ENCODE measurements at places on chromosomes 1 and 21.

DNA sequence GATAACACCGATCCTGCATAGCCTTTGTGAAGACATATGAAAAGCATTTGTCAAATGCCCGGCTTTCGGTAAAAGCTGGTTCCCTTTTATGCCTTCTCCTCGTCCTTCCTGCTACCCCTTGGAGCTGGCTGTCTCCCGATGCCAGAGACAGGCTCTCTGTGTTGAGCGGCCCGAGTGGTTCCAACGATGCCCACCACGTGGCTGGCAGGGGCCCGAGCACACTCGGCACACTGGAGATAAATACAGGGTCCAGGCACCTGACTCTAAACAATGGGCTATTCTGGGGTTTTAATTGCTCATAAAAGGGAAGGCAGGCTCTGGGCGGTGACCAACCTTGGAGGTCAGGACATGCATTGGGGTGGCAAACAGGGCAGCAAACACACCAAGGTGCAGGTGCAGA, 207.1 kb downstream of the HIVEP3 start:
- ATAC-seq, result no peak

DNA sequence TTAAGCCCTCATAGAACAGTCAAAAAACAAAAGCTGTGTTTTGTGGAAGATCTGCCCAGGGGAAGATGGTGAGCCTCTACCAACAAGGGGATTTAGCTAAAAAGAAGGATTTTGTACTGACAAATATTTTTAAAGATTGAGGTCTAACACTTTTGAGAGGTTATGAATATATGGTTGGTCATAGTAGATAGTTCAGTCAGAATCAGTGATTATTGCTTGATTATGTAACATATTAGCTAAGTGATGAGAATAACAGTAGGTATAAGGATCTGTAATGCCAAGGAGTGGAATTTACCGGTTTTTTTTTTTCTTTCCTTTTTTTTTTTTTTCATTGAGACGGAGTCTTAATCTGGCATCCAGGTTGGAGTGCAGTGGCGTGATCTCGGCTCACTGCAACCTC, 79.0 kb downstream of the SASS6 start:
- ATAC-seq, result peak; percentile 73

DNA sequence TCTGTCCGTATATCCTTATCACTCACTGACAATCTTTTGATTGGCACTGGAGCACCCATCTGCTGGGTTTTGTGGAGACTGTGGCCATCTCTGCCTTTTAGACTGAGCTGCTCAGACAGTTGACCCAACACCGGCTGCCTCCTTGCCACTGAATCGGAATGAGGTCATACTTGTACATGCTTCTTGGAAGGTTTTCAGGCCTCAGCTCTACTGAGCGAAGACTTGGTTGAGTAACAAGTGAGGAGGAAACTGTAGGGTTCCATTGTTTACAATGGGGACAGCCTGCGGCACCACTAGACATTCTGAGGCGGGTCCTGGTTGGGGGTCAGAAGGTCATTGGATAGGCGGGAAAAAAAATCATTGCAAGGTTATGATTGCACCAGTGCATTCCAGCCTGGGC, 320.3 kb downstream of the KIF26B start:
- no peak for ATAC-seq

- no peak for ATAC-seq
Measured at GRCh38 chr1:30953685-30954084, 45.1 kb upstream of the SDC3 start.

- ATAC-seq, result no peak
Measured at GRCh38 chr1:177934461-177934860, 35.4 kb downstream of the SEC16B start.

DNA sequence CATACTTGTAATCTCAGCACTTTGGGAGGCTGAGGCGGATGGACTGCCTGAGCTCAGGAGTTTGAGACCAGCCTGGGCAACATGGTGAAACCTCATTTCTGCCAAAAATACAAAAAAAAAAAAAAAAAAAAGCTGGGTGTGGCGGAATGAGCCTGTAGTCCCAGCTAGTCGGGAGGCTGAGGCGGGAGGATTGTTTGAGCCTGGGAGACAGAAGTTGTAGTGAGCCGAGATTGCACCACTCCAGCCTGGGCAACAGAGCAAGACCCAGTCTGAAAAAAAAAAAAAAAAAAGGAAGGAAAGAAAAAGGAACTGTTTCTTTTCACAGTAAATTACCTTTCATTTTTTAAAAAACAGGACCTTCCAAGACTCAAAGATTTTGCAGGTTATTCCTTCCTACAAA, 29.5 kb downstream of the LIN9 start:
- no peak for ATAC-seq

GRCh38 chr1:28735961-28736449, 735 bp upstream of the YTHDF2 start:
- no peak for ATAC-seq

DNA sequence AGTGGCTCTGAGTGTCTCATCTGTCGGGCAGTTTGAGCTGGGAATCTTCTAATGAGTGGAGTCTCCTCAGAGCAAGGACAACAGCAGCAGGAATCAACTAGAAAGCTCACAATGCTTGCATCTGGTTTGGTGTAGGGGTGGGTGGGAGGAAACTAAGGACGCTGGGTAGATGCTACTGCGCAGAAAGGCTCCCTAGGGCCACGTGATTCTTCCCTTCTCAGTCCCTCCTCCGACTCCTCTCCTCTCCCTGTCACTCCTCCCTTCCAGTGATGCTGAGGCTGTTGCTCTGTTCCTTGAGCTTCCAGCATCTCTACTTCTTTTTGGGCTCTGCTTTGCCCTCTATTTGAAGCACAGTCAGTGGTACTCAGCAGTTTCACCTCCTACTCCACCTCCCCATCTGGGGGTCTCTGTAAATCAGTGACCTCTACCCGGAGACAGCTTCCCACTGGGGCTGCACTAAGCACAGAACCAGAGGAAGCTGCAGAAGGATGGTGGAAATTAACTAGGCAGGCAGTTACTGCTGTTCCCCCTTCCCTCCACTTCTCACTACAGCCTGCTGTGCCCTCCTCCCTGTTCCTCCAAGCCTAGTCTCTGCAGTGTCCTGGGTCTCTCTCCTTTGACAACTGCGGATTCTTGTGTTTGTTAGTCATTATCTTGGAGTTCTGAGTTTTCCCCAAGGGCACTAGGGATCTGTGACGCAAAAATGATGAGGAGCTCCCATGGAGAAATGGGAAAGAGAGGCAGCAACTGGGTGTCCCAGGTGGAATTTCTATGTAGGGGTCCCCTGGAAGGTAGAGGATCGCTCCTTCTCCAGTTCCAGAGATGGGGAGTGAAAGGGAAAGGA, 5.8 kb downstream of the LINGO4 start:
- no peak for ATAC-seq

GRCh38 chr1:12415038-12415466, 185.2 kb downstream of the VPS13D start:
- peak; percentile 67 for ATAC-seq

DNA sequence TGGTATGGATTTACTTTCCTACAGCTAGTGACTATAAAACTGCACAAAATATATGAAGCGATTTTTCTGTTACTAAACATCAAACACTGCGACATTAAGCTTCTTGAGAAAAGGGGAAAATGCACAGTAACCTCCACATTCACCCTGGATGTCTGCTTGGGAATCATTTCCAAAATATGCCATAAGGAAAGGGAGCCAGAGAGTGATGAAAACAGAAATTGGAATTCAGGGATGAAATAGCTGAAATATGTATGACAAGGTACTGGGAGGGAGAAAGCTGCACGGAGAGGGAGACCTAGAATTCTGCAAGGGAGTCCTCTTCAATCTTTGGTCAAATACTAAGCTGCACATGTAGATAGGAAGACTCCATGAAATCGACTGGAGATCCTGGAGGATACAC, 31.6 kb upstream of the RAB3GAP2 start:
- ATAC-seq, result no peak

GRCh38 chr1:86551305-86551704, 4.4 kb downstream of the CLCA4 start:
- ATAC-seq, result no peak

- peak; percentile 66 for ATAC-seq
Measured at GRCh38 chr1:226674892-226675714, 64.0 kb downstream of the ITPKB start.

DNA sequence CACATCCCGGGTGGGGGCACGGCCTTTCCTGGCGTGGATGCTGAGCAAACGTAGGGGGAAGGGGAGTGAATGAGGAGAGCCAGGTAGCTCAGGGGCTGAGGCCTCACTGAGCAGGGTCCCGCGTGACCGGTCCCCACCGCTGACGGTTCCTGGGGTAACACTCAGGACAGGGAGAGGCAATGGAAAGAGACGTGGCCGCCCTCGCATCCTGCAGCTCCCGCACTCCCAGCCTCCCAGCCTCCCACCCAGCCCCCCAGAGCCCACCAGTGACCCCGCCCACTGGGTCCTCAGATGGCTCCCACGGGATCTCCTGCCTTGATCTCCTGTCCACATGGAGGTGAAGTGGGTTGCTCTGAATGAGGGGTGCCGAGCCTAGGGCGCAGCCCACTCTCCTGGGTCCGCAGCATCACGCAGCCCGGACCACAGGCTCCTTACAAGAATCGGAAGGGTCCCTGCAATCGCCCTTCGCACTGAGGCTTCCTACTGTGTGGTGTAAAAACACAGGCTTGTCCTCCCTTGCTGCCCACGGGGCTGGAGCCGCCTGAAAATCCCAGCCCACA, 2.4 kb downstream of the TSPEAR start:
- no peak for ATAC-seq

GRCh38 chr21:33817663-33818451, 97.7 kb downstream of the ATP5PO start:
- ATAC-seq, result no peak

DNA sequence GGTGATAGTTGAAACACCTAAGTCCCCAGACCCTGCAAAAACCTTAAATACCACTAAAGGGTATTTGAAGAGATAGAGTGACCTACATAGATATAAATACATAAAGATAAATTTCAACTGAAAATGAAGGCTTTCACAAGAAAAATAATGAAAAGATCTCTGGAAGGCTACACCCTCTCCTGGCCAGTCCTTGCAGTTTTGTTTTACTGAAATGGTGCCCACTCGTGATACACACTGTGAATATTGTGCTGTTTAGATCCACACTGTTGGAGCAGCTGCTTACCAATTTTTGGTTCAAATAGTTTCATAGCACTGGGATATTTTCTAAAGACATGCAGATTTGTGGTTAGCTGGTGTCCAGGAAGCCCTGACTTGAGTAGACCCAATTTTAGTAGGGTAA, 31.5 kb upstream of the RNF187 start:
- no peak for ATAC-seq

DNA sequence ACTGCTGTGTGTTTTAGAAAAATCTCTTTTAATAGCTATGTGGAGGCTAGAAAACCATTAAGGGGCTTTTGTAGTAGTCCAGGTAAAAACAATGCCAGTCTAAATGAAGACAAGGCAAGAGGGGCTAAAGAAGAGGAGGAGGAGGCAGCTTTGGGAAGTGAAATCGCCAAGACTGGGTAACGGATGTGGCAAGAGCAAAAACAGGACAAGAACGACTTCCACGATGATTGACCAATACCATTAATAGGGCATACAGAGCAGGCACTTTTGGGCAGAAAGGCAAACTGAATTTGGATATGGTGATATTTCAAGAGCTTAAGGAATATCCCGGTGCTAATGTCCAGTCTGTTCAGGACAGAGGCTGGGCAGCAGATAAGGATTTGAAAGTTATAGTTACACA, 22.0 kb downstream of the COA6 start:
- no peak for ATAC-seq

- ATAC-seq, result no peak
Measured at GRCh38 chr1:11764115-11764514, 2.1 kb downstream of the C1orf167 start.

GRCh38 chr1:5562769-5563168, 429.5 kb downstream of the NPHP4 start:
- no peak for ATAC-seq

DNA sequence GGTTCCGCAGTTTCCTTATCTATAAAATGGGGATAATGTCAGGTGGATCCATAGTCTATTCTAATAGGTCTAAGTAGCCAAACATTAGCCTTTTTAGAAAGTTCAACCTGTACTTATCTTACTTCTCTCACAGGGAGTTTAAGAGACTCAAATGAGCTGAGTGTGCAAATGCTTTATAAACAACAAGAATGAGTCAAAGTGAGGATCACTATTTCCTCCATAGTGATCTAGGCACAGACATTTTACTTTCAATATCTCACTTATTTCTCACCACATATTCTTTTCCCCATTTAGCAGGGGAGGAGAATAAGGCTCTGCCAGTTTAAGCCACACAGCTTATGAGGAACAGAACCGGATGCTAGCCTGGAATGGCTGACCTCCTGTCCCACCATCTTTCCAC, 92.1 kb upstream of the LMO4 start:
- no peak for ATAC-seq

DNA sequence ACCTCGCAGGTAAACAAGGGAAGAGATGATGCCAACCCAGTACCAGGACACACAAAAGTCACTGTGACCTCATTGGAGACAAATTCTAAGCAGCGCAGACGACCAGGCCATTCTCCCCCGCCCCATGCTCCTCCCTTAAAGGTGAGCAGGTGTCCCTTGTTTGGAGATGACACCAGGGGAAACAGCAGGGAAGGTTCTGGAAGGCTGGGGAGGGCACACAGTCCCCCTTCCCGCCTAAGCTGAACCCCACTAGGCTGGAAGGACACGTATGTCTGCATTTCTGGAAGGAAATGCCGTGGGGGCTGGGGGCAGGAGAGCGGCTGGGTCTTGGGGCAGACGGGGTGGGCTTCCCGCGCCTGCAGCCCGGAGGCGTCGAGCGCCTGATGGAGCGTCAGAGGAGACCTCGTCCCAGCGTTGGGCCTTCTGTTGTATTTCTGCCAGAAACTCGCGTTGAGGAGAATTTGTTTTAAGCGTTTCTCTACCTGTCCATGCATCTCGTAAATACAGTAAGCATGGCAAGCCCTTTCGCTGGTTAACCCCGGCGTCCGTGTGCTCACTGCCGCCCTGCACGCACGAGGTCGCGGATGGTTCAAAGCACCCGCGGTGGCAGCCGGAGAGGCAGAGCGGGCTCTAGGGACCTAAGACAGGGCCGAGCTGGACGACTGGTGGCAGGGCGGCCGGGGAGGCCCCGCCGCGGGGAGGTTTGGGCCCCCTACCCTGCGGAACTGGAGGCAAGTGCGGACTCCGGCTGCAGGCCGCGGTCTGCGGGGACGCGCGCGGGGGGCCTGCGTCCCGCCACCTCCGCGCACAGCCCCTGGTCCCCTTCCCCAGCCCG, 1.2 kb upstream of the LHX4 start:
- ATAC-seq, result no peak

- no peak for ATAC-seq
Measured at GRCh38 chr1:153519242-153519641, 16.5 kb downstream of the S100A6 start.

GRCh38 chr1:162026881-162027280, 3.2 kb upstream of the OLFML2B start:
- ATAC-seq, result no peak

DNA sequence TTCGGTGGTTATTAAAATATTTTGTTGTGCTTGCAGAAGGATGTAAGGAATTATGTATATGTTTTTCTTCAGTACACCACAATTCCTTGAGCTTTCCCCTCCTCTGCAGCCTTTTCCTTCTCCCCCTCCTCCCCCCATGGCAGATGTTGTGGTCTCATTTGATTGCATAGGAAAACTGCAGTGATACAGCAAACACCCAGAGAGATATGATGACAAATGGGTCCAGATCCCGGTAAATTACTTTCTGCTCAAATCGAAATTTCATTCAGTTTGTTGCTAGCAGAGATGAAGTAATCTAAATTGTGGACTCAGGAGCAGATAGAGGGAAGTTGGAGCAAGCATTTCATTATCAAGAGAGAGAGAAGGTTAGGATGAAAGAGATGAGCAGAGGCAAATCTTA, 9.9 kb downstream of the LMO4 start:
- ATAC-seq, result no peak
